ENCODE measurements at places on chromosomes 11 and 22. TPM values are rescaled to one million over a fixed set of nuclear protein-coding genes. Genes with fewer than 3 reads are reported as not detected.

The TCN1 gene
- total RNA-seq: not detected

The PNPLA3 gene
- 0.59 TPM for total RNA-seq

The DTX4 gene
- total RNA-seq: 58.7 TPM

The ADM2 gene
- 3.1 TPM for total RNA-seq

DNA sequence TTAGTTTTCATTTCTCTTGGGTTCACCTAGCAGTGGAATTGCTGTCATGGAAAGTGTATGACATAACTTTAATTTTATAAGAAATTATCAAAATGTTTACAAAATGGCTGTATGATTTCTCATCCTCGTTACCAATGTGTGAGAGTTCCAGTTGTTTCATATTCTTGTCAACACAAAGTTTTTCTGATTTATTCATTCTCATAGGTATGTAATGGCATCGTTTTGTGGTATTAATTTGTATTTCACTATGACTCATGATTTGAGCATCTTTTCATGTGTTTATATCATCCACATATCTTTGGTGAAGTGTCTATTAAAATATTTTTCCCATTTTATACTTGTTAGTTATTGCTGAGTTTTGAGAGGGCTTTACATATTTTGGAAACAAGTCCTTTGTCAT lies 5.5 kb downstream of the FAM111B start:
- DNase-seq: no peak

DNA sequence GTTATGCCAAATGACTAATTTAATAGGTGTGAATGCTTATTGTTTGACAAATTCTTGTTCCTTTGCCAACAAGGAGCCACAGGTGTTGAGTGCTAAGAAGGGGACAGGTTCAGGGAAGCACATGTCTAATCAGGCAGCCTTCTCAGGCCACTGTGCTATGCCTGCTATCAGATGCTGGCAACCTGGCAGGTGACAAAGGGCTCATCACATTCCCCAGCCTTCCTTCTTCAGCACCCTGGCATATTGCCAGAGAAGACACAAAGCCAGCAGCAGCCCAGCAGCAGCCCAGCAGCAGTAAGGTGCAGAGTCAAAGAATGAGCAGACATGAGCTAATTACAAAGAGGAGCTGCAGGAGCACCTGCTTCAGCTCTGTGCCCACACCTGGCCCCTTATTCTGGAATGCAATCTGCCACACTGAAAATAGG lies 68.2 kb downstream of the GUCY1A2 start:
- DNase-seq: no peak

DNA sequence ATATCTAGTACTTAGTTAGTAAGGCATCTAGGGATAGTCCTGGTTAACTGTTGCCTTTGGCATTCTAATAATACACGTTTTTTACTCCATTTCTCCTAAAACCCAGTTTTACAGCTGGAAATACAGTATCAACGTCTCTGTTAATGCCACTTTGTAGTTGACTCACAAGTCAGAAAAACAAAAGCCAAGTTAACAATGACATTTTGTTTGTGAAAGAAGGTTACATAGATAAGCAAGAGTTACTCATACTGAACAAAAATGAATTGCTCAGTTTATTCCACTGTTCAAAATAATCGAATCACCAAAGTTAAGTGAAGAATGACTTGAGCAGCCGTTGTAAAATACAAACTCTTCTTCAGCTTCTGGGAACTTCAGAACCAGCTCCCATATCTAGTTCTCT lies 540.3 kb downstream of the ETS1 start:
- DNase-seq: no peak

DNA sequence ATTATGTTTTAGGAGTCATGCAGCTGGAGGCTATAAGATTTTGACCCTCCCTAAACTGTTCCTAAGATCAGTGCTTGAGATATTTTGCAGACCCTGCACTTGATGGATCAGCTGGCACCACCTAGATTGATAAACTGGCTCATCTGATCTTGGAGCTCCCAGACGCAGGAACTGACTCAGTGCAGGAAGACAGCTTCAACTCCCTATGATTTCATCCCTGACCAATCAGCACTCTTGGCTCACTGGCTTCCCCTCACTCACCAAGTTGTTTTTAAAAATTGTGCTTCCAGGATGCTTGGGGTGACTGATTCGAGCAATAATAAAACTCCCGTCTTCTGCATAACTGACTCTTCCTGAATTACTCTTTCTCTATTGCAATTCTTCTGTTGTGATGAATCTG lies 637.5 kb upstream of the FAT3 start:
- no peak for DNase-seq

- no peak for DNase-seq
Observed at GRCh38 chr11:47998733-47999359, 18.5 kb downstream of the PTPRJ start.

GRCh38 chr11:30935861-30936260 lies 349.7 kb upstream of the MPPED2 start:
- no peak for DNase-seq

DNA sequence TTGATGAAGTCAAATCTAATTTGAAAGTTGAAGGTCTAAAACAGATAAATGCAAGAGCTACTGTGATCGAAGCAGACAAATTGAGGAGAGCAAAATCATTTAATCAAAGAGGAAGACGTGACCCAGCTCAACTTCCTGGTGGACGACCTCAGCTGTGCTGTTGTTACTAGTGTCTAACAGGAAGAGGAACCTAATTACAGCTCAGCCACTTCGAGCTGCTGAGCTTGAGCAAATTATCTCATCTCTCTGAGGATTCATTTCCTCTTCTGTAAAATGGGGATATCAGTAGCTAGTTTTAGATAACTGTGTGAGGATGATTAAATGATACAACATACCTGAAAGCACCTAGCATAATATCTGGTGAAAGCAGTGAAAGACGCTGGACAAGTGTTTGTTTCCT lies 48.6 kb upstream of the OLFML1 start:
- peak; percentile 39 for DNase-seq

DNA sequence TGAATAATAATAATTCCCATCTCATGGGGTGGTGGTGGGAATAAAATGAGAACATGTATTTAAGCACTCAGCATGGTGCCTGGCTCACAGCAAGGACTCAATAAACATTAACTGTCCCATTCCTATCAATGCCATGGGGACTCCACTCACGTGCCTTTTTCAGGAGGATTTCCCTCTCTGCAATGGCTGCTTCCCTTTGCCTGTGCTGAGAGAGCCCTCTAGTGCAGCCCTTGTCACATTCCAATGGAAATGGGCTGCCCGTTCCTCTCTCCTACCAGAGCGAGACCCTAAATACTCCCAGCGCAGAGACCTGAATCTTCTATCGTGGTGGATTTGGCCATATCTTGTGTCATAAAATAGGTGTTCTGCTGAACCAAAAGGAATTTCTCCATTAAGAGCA lies 621.5 kb upstream of the B3GAT1 start:
- DNase-seq: no peak

- no peak for DNase-seq
Observed at GRCh38 chr11:20126724-20127123, 33.6 kb downstream of the DBX1 start.

- DNase-seq: no peak
Observed at GRCh38 chr11:7643314-7643713, 30.0 kb downstream of the CYB5R2 start.

GRCh38 chr11:117941163-117941707 lies 12.0 kb upstream of the TMPRSS13 start:
- DNase-seq: no peak

All from upper lobe of left lung (tissue), 6 donors.